ENCODE measurements at places on chromosomes 7 and 10.

- no peak for DNase-seq
Measured at GRCh38 chr10:109823196-109823595, 100.1 kb downstream of the XPNPEP1 start.

- no peak for DNase-seq
Measured at GRCh38 chr7:22662556-22663356, 64.2 kb upstream of the IL6 start.

DNA sequence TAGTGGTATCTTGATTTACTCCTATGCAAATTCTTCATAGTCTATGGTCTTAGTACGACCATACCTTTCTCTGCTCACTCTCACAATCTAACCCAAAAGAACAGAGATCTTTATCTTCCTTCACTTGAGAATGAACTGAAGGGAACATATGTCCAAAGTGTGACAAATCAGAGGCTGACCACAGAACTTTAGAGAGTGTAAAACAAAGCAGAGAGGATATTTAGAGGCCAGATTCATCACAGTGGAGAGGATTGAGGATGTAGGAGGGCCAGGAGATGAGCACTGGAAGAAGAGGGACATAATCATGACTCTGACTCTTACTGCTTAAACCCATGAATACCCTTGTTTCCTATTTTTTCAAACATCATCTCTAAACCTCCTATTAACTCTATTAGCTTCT, 935.3 kb upstream of the PHF14 start:
- no peak for DNase-seq

- DNase-seq = peak; percentile 48
Measured at GRCh38 chr7:38374507-38374906, 101.1 kb upstream of the TARP start.

DNA sequence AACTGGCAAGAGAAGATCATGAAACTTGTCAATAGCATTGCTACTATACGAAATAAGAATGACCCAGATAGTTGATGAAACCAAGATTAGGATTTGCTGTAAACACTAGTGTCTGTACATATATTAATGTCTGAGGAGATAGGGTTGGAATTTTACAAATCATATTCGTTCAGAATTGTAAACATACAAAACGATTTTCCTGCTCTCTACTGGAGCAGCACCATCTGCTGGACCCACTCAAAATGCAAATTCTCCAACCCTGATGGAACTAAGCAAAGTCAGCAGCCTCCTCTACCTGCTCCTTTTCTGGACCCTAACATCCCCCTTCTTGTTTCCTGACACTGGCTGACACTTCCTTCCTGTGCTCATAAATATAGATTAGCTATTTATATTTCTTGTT, 29.4 kb upstream of the SGMS1 start:
- peak; percentile 60 for DNase-seq

DNA sequence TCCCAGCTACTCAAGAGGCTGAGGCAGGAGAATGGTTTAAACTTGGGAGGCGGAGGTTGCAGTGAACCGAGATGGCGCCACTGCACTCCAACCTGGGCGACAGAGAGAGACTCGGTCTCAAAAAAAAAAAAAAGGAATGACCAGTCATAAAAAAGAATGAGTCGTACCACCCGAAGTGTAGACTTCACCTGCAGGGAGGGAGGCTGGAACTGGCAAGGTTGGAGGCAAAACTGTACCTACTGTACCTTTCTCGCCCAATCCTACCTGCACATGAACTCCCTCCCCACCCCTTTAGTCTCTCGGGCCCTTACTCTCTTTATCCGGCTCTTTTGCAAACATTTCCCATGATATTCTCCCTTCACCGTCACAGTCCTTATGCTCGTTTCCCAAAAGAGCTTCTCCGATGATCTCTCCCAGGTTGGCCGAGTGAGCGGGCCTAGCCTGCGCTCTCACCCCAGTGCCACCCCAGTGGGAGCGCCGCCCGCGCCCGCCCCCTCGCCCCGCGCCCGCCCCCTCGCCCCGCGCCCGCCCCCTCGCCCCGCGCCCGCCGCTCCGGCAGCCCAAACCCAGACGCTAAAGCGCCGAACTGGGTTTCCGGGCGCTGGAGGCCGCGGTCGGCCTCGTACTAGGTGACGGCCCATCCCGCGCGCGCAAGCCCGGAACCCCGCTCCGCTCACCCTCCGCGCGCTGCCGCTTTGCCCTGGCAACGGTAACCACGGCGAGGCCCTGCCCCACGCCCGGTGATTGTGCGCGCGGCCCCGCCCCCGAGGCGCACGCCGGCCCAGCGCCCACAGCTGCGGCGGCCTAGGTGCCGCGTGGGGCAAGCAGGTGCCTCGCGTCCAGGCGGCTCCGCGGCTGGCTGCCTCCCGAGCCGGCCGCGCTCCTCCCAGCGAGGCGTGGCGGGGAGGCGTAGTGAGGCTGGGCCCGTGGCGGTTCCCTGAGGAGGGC, at the start of gene SMKR1:
Gene SMKR1 (plus strand): TSS at position 772 of the 948 bp plus-strand sequence. CDS start 294 bp downstream, outside the sequence.
- DNase-seq = peak; percentile 50

DNA sequence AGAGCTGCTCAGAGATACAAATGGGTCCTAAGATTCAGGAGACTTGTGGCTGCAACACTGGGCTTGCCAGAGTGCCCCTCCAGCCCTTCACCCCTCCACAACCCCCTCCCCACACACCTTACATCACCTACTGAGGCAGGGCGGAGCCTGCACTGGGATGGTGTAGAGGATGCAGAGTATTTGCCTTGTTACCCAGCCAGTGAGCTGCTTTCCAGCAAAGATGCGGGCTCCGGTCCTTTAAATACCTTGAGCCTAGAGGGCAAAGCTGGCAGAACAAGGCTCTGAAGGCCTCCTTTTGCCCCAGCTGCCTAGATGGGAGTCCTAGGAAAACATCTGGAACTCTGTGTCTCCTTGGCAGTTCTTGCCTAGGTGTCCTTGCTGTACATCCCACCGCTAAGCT, 34.6 kb downstream of the KAZALD1 start:
- DNase-seq = no peak

DNA sequence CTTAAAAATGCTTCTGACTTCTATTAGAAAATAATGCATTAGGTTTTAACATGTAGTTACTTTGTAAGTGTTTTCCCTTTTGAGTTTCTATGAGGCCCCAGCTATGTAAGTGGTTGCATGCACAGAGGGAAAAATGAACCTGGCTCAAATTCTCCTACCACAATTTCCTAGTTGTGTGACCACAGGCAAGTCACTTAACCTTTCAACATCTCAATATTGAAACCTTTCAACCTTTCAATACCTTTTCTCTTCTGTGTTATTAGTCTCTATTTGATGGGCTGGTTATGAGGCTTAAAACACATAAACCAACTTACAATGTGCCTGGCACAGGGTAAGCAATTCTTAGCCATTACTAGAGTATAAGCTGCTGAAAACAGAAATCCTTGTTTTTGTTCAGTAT, 203.0 kb downstream of the KCND2 start:
- no peak for DNase-seq

- no peak for DNase-seq
Measured at GRCh38 chr7:148486937-148487336, 103.6 kb upstream of the C7orf33 start.

GRCh38 chr7:3978839-3979238, 677.8 kb downstream of the SDK1 start:
- no peak for DNase-seq

- peak; percentile 70 for DNase-seq
Measured at GRCh38 chr7:134954197-134955082, 31.9 kb upstream of the AGBL3 start.

GRCh38 chr10:57817741-57818140, 450.0 kb downstream of the IPMK start:
- DNase-seq = no peak

DNA sequence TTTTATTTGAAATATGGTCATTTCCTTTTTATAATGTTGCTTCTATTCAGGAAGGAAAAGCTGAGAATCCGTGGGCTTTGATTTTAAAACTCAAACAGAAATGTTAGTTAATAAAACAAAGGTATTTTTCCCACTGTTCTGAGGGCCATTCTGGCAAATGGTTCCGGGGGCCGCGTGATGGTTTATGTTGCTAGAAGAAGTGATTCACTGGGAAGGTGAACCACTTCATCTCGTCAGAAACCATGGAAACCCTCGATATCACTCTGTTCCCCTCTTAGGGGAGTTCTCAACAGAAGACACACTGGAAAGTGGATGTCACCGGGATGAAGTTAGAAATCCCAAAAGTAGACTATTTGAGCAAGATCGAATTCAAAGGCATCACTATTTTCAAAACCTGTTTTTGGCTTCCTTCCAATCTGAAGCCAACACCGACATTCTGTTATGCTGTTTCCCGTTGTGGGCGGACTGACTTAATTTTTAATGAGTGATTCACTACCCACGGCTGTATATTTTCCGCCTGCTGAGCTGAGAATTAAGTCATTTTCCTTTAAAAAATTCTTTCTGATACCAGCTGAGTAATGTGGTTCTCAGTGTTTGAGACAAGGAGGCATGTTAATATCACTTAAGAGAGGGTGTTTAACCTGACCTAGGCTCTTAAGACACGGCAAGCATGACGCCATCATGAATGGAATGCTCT, 84.1 kb downstream of the PTPRE start:
- peak; percentile 71 for DNase-seq

GRCh38 chr10:95745501-95745900, 10.5 kb upstream of the ENTPD1 start:
- DNase-seq = no peak

GRCh38 chr10:96287392-96288105, 16.2 kb upstream of the BLNK start:
- peak; percentile 1 for DNase-seq

- DNase-seq = peak; percentile 60
Measured at GRCh38 chr10:47013507-47014154, 102.4 kb downstream of the PTPN20 start.

DNA sequence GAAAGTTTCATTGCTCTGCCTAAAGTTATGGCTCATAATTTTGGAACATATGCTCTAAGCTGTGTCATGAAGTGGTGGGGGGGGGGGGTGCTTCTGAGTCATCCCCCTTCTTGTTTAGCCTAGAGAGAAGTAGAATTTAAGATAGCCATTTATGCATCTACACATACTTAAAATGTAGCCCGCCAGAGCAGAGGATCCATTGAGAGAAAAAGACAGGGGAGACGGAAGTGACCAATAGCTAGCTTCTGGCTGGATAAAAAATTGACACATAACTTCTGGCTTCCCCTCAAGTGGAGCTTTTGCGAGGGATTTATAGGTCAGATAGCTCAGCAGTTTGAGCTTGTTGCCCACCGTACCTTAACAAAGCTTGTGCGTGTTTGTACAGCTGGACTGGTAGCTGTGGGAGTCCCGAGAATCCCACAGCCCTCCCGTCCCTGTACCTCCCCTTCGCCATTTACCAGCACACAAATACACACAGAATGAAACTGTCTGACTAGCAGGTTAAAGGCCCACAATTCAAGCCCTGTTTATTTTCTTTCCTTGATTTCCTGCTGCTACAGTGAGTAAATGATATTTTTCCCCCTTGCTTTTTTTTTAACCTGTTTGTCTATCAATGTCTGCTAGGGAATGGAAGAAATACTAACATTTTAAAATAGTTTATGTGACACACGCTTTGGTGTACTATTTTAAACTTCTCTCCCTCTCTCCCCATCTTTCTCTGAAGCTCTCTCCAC, 232.6 kb upstream of the FERD3L start:
- DNase-seq = peak; percentile 64

GRCh38 chr7:39294022-39294421, 272.2 kb upstream of the YAE1 start:
- no peak for DNase-seq

GRCh38 chr10:67075491-67075971, 149.7 kb downstream of the LRRTM3 start:
- no peak for DNase-seq

DNA sequence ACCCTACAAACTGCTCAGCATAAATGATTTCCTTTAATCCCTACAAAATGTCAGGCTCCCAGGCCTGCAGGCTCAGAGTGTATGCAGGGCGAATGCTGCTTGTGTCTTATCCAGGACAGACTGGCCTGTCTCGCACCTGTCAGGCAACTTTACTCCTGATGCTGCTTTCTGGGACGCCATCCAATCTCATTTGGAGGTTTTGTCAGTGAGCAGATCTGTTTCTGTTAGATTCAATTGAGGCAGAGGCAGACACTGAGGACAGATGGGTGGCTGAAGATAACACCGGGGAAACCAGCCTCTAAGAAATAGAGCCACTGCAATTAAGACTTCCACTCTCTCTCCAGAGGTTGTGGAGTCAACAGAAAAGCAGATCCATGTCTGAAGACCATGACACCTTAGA, 115.6 kb downstream of the DPP6 start:
- DNase-seq = no peak

DNA sequence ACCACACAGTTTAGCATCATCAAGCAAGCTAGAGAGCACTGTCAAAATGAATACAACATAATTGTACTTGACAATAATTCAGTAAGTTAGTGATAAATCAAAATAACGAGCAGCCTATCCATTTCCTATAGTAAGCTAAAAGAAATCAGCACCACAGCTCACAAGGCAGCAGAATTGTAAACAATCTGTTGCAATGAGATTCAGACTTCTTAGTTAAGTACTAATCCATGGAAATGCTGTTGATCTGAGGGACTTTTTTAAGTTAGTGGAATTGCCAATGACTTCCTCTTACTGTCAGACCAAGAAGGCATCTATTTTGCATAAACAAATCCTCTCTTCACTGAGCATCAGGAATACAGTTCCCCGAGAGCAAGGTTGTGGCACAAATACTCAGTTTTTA, 136.6 kb upstream of the CCDC6 start:
- no peak for DNase-seq

Data from fibroblast of the aortic adventitia (primary cell).